ENCODE measurements at places on chromosomes 1 and 21.
A peak's percentile ranks its signal among the peaks of the same experiment; 100 is the strongest.

GRCh38 chr21:44049182-44049581 lies 37.1 kb downstream of the TRAPPC10 start:
- no peak for DNase-seq

DNA sequence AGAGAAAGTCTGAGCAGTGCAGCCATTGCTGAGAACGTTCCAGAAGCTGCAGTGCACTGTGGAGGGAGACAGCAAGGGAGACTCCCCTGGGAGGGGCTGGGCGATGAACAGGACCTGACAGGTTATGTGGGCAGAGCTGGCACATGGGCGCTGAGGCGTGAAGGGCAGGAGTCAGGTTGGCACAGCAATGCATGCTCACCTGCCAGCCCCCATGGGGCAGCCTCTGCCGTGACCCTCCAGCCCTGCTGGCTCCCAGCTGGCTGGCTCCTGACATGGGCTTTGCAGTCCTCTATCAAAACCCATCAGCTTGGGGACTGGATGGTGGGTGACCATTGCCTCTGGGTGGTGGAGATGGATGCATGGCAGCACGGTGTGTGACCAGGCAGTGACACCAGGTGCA lies 300.3 kb downstream of the CAMTA1 start:
- DNase-seq: no peak

GRCh38 chr1:175399795-175400194 lies 207.2 kb upstream of the KIAA0040 start:
- DNase-seq: no peak

DNA sequence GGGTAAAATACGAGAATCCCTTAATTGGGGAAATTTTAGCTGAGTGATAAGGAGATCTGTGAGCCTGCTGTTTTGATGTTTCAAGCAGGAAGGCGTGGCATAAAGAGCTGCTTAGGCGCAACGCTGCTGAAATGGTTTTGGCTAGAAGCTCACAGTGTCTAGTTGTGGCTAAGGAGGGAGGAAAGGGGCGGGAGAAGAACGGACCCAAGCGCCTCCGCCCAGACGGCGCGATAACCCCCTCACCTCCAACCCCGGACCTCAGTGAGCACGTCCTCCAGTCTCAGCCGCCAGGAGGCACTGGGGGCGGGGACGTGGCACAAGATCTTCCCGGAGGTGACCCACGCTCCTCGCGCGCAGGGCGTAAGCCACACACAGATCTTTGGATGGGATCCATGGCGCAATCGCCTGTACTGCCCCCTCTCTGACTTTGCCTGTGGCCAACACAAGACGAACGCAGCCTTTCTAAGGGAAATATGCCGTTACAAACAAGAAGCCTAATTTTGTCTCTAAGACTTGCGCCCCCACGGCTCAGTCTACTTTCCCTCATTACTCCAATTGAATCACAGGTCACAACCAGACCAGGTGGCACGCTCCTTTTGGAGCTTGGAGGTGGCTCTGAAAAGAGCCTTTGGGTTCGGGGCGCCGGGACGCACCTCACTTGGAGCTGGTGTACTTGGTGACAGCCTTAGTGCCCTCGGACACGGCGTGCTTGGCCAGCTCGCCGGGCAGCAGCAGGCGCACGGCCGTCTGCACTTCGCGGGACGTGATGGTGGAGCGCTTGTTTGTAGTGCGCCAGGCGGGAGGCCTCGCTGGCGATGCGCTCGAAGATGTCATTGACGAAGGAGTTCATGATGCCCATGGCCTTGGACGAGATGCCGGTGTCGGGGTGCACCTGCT lies 23.4 kb upstream of the RNF187 start:
- DNase-seq: peak; percentile 84

DNA sequence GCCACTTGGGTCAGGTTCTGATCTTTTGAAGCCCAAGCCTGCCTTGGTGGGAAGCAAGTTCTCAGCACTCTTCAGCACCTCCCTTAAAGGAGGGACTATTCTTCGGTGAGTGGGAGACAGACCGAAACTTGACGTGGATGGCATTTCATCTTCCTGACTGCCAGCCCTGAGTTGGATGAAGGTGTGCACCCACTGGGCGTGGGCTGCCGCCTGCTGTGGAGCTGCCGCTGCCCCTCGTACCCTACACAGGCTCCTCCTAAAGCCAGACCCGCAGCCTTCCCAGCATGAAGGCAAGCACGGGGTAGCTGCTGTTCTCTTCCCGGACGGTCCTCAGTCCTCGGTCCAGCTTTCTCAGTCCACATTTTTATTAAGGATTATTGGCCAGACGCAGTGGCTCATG lies 84.2 kb downstream of the SLC66A1 start:
- DNase-seq: no peak

- no peak for DNase-seq
Observed at GRCh38 chr21:46092811-46093667, 4.9 kb upstream of the COL6A2 start.

DNA sequence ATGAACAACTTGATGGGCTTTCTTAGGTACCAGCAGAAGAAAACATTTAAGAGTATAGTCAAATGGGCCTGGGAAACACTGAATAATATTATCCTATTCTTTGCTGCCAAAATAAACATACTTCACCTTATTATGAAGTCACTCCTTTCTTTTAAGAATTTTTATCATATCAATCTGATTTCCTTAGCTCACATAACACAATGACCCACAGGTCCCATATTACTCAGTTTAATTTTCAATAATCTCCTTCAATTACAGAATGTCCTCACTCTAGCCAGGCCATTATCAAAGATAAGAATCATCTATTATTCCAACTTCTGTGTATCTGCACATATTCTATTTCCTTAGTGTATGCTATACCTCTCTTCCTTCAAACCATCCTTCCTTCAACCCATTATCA lies 63.0 kb downstream of the PIGK start:
- no peak for DNase-seq

- no peak for DNase-seq
Observed at GRCh38 chr1:84550826-84551225, 23.4 kb downstream of the CTBS start.

DNA sequence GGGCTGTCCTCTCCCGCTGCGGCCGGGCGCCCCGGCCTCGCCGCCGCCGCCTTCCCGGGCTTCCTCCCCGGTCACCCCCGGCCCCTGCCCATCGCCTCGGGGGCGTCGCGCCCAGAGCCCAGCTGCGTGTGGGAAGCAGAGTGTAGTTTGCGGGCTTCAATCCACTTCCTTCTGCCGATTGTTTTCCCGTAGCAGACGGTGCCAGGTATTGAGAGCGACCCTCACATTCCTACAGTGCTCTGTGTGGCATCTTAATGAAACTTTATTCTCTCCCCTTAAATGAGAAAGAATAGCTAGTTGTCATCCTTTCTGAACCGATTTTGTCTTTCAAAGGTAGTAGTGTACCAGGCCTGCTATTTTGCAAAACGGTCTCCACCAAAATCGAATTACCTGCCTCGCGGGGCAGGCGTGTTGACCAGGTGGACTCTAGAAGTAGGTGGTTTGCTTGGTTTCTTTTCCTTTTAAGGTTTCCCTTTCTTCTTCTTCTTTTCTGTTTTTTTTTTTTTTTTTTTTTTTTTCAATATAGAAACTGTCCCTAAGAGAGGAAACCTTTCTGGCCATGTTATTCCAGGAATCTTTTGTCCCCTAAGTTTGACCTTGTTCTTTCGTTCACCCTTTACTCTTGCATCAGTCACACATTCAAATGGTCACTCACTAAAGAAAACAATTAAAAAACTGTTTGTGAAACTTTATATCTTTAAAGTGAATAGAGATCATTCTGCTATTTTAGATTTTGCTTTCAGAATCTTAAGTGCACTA lies 881 bp downstream of the USP25 start:
- peak; percentile 69 for DNase-seq

DNA sequence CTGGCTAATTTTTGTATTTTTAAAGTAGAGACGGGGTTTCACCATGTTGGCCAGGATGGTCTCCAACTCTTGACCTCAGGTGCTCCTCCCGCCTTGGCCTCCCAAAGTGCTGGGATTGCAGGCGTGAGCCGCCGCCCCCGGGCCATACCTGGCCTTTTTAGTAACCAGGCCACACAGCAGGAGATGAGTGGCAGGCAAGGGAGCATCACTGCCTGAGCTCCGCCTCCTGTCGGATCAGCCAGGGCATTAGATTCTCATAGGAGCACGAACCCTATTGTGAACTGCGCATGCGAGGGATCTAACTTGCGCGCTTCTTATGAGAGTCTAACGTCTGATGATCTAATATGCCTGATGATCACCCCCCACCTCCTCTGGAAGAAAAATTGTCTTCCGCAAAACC lies 308.7 kb upstream of the PRMT6 start:
- DNase-seq: no peak

- no peak for DNase-seq
Observed at GRCh38 chr1:46021046-46021996, 111.1 kb downstream of the PIK3R3 start.

GRCh38 chr1:209480345-209480744 lies 103.2 kb upstream of the CAMK1G start:
- DNase-seq: no peak

DNA sequence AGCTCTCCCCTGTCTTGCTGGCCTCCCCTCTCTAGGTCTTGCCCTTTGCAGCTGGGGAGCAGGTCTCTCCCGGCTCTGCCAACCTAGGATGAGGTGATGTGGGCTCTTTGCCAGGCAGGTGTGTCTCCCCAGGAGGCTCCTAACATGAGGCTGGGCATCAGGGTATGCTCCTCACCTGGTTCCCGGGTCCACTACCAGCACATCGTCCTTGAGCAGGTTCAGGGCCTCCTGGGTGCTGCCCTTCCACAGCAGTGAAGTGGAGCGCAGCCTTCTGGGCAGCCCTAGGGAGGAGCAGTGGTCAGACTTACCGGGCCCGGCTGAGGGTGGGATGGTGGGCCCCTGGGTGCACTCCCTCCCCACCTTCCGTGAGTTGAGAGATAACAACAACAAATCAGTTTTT lies 17.5 kb downstream of the LACTBL1 start:
- no peak for DNase-seq

GRCh38 chr1:245528258-245528635 lies 373.5 kb downstream of the KIF26B start:
- DNase-seq: no peak

DNA sequence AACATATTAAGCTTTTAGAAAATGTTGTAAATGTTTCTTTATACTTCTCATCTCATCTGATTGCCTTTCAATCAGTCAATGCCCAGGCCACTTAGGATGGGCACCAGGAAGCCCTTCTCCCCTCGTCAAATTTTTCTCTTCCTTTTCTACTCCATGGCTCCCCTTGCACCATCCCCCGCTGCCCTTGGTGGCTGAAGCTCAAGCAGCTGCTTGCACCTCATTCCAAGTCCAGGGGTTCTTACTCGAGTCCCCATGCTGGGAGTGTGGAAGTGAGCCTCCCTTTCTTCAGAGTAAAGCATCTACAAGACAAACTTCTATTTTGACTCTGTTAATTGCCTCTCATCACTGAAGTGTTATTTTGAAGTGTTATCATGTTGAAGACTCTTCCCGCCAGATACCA lies 39.7 kb upstream of the KRTAP11-1 start:
- no peak for DNase-seq

GRCh38 chr1:232247669-232248068 lies 382.3 kb downstream of the SIPA1L2 start:
- no peak for DNase-seq

DNA sequence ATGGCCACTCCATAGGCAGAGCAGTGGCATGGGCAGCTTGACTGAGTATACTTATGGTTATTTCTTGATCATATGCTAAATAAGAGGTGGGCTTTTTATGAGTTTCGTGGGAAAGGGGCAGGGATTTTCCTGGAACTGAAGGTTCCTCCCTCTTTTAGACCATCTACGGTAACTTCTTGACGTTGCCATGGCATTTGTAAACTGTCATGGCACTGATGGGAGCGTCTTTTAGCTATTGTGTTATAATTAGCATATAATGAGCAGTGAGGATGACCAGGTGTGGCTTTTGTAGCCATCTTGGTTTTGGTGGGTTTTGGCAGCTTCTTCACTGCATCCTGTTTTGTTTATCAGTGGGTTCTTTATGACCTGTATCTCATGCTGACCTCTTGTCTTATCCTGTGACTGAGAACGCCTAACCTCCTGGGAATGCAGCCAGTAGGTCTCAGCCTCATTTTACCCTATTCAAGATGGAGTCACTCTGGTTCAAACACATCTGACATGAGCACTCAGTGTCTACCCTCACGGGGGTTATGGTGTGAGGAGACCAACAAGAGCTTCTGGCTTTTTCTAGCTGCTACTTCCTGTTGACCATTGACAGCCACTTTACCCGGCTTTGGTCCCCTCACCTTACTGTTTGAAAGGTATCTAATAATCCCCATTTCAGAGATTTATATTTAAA lies 71.7 kb downstream of the GALNT2 start:
- no peak for DNase-seq

- DNase-seq: no peak
Observed at GRCh38 chr21:44418876-44419230, 36.5 kb upstream of the LRRC3 start.

DNA sequence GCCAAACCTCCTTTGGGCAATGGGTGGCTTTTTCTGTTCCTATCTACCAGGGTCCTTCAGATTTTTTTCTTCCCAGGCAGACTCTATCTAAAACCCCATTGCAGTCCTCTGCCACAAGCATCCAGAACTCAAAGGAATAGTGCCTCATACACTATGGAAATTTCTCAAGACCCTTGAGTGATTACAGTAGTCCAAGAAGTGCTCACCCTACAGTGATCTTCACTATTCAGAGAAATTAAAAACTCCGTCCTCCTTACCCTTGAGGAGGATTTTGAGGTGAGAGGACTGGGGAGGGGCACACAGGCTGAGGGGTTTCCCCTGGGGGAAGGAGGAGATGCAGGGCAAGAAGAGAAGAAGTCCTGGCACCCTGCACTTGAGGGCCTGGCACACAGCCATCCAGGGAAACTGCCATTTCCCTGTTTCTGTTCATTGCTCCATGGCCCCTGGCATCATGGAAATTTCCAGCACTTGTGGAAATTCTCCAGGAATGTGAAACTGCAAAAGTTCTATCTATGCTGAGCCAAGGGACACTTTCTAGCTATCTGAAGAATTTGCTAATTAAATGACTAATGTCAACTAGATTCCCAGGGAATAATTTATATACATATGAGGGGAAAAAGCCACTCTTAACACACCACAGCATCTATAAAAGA lies 102.5 kb upstream of the ATP1B1 start:
- no peak for DNase-seq

DNA sequence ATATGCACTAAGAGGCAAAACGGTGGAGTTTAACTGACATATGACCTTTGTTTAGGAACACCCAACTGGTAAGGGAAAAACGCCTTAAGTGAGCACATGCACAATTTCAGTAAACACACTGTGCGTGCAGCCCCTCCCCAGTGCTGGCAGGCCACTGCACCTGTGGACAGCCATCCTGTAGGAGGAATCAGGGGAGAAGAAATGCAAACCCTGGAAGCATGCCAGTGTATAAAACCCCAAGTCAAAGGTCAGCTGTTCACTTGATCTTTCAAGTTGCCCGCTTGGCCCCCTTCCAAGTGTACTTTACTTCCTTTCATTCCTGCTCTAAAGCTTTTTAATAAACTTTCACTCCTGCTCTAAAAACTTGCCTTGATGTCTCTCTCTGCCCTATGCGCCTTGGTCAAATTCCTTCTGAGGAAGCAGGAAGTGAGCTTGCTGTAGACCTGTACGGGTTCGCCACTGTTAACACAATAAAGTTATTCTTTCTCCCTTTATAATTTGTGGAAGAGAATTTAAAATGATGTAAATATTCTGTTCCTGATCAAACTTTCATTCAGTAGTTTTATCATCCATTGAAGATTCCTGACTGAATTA lies 31.8 kb downstream of the USP25 start:
- DNase-seq: no peak
